ENCODE measurements at places on chromosomes 1 and 21.
A peak's percentile ranks its signal among the peaks of the same experiment; 100 is the strongest.

GRCh38 chr1:103344930-103345329 is 180.6 kb upstream of the RNPC3 start:
- no peak for DNase-seq

DNA sequence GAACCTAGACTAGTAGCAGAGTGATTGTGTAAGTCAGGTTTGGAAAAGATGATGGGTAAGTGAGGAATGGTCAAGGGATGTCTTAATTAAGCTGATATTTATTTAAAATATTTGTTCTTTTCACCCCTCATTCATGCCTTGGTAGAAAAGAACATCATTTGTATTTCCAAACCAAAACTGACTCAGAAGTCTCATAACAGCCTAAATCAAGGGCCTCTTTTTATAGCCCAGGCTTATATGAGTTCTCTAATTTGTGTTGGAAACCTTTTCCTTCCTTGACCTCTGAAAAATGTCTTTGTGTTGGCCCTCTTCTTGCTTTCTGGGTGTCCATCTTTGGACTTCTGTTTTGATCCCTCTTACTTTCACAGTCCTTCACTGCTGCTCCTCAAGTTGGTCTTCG is 1428.2 kb downstream of the MRPL39 start:
- DNase-seq: no peak

DNA sequence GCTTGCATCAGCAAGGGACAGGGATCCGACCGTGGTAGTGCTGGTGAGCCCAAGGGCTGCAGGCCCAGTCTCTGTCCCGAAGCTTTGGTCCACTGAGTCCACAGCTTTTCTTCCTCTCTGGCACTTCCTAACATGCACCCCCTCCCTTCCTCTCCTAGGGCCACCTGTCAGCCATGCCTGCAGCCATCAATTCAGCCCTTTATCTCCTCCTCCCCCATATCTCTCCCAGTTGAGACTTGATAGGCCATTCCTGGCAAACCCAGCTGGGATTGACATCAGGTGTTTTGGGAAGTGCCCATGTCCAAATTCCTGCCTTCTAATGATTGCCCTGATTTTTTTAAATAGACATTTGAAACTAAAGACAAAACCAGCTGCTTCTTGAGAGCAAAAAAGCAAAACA is 25.6 kb downstream of the HLX start:
- no peak for DNase-seq

DNA sequence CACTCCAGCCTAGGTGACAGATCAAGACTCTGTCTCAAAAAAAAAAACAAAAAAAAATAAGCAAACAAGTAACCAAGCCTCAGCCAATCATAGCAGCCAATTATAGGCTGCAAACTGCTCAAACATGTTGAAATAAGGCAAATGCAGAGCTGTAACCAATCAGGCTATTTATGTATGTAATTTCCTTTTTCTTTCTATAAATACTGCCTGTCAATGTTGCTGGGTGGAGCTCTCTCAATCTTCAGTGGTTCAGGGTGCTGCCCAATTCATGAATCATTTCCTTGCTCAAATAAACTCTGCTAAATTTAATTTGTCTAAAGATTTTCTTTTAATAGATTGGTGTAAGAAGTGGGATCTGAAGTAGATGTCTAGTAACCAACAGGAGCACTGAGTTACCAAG is 11.6 kb upstream of the CD1D start:
- DNase-seq: no peak

- DNase-seq: peak; percentile 14
These were observed 2.1 kb downstream of the EVA1B start for GRCh38 chr1:36321119-36321951.

DNA sequence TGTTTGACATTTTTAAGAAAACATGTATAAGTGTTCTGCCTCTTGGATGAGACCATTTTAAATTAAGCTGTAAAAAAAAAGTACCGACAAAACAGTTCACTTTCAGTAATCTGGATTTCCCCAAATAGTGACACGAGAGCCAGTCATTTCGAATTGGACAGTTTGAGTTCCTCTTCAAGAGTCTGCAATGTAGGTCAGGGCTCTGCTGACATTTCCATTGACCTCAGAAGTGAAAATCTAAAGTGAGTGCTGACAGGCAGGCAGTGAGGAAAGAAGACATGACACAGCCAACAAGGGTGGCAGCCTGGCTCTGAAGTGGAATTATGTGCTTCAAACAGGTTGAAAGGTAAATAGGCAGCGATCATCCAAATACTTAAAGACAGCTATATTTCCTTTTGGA is at the start of gene IL23R:
Gene IL23R (plus strand): TSS at position 259 of the 400 bp plus-strand sequence. CDS start 1,667 bp downstream, outside the sequence.
- no peak for DNase-seq

DNA sequence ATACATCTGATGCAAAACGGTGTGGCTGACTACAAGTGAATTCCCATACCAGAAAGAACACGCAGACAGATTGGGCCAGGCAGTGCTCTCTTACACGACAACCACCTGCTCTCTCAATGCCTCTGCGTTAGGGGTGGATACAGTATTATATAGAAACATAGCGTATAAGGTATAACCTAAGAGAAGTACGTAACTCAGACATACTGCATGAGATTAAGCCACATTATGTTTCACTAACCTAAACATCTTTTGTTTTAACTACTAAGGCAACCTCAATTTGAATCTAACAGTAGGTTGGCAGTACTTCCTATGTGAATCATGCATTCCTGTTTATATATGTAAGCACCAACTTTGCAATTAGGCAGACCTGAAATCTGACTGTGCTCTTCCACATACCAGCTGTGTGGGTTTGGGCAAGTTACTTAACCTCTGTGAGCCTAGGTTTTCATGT is 58.1 kb upstream of the COA6 start:
- DNase-seq: no peak

GRCh38 chr1:53410100-53410541 is 49.1 kb upstream of the DMRTB1 start:
- DNase-seq: no peak

DNA sequence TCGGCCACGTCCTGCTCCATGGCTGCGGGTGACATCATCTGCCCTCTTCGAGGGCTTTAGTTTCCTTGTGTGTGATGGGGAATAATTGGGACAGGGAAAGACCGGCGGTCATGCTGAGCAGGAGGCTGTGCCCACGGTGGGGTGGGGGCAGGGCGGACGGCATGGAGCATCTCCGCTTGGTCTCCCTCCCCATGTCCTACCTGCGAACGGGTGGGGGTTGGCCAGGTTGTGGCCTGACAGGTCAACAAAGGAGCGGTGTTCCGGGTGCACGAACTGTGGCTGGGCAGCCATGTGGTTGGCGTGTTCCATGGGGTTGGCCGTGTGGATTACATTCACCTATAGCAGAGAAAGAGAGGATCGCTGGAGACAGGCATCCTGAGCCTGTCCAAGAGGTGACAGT is 80.0 kb downstream of the PIK3CD start:
- DNase-seq: no peak

GRCh38 chr1:27994060-27994459 is 34.3 kb downstream of the XKR8 start:
- no peak for DNase-seq

DNA sequence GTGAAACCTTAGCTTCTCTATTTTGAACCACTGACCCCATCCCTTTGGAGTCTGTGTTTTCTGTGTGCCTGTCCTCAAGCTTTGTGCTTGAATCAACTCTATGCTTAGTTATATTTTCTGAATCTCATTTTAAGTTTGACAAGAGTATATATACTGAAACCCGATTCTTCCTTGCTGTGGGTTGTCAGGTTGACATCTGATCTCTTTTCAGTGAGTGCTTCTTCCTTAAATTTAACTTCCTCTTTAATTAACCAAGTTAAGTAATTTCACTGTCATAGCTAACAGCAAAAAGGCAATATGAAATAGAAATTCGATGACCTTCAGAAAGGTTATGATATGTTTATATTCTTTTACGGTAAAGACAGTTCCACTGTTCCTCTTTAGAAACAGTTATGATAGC is 69.4 kb downstream of the C1orf21 start:
- DNase-seq: no peak

DNA sequence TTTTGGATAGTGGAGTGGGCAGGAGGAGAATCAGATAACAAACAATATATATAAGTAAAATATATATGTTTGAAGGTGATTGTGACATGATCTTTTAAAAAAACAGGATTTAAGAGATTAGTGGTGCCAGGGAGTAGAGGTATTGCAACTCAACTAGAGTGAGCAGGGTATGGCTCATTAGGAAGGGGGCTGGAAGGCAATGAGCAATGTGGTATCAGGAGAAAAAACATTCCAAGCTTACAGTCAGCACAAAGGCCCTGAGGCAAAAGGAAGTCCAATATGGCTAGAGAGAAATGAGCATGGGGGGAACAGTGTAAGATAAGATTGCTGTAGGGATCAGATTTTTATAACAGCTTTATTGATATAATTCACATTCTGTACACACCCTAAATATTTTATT is 5.3 kb upstream of the GADD45A start:
- no peak for DNase-seq

GRCh38 chr1:35808450-35809113 is 766 bp downstream of the AGO4 start:
- DNase-seq: no peak

GRCh38 chr1:38997034-38997900 is 6.2 kb downstream of the AKIRIN1 start:
- DNase-seq: no peak

GRCh38 chr1:106879538-106879937 is 176.9 kb upstream of the PRMT6 start:
- DNase-seq: no peak

- DNase-seq: no peak
These were observed 76.4 kb downstream of the FOXD2 start for GRCh38 chr1:47514229-47514628.
